Activated CD8-positive, alpha-beta T cell treated with anti-CD3 and anti-CD28 coated beads for 36 hours (primary cell): ENCODE measurements at places on chromosomes 5 and 9. TPM values are rescaled to one million over a fixed set of nuclear protein-coding genes. Genes with fewer than 3 reads are reported as not detected.

The CD14 gene
- 0.36 TPM for total RNA-seq

The DBH gene
- total RNA-seq = not detected

- no peaks in the 10 kb centered on the region for H3K27me3 ChIP-seq
- no peaks in the 10 kb centered on the region for H3K36me3 ChIP-seq
- no peak for DNase-seq
- no peak overlapping the region for H3K4me3 ChIP-seq
- peaks cover 17% of the 10 kb centered on the region for H3K4me1 ChIP-seq
These were observed 21.3 kb upstream of the GLRX start for GRCh38 chr5:95843733-95844223.

DNA sequence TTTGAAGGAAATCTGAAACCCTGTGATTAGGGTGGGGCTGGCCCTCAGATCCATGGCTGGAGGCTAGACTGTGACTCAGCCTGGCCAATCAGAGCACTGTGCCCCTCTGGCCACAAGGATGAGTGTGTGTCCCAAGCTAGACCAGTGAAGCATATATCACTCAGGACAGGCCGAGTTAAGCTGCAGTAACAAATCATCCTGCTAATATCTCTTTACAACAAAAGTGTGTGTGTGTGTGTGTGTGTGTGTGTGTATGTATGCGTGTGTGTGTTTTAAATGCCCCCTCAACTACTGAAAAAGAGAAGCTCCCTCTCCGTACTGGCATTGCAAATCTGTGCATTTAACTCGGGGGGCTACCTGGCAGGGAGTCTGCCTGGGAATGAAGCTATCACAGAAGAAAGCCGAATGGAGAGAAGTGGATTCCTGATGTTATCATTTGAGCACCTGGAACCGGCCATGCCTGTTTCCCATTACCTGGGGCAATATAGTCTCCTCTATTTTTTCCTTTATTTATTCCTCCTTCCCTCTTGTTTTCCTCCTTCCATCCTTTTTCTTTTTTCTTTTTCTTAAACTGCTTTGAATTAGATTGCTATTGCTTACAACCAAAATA, 25.6 kb downstream of the STC2 start:
- H3K27me3 ChIP-seq = peaks cover 24% of the 10 kb centered on the region
- no peaks in the 10 kb centered on the region for H3K4me1 ChIP-seq
- H3K4me3 ChIP-seq = no peak overlapping the region
- H3K27ac ChIP-seq = no peak overlapping the region

- H3K27me3 ChIP-seq = no peaks in the 10 kb centered on the region
- H3K36me3 ChIP-seq = no peaks in the 10 kb centered on the region
- DNase-seq = no peak
- H3K27ac ChIP-seq = no peak overlapping the region
- peaks cover 4% of the 10 kb centered on the region for H3K4me1 ChIP-seq
These were observed 23.4 kb downstream of the WNK2 start for GRCh38 chr9:93207326-93207814.

GRCh38 chr5:29169886-29170285, 2023.6 kb upstream of the CDH6 start:
- DNase-seq = no peak
- H3K27me3 ChIP-seq = no peaks in the 10 kb centered on the region
- no peak overlapping the region for H3K27ac ChIP-seq
- H3K4me1 ChIP-seq = no peaks in the 10 kb centered on the region
- H3K36me3 ChIP-seq = no peaks in the 10 kb centered on the region
